Activated CD4-positive, alpha-beta T cell treated with anti-CD3 and anti-CD28 coated beads for 24 hours (primary cell): ENCODE measurements at places on chromosomes 3 and 15.

DNA sequence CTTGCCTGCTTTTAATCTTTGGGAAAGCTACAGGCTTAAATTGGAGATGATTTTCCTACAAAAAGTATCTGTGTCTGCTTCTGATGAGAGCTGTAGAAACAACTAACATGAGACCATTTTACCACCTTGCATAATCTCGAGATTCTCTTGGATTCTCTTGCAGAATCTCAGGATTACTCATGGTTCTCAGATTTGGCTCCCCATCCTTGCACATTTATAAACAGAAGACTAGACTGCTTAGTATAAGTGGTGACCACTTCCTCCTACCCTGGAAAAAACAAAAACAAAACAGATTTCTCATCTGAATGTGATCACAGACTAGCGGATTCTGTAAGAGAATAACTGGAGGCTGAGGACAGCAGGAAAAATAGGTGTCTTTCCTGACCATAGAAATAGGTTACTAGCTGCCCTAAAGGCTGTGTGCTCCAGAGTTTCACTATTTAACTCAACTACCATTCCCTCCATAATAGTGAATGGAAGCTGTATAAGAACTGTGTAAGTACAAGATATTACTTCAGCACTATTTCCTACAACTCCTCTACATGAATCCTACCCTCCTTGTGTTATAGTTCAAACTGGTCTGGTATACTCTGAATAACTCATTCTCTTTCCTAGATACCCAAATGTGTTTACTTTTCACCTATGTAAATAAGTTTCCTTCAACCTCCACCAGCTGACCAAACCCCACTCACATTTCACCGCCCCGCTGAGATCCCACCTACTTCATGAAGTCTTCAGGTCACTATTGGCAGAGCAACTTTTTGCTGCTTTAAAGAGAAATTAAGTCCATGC lies 122.2 kb upstream of the C2CD4B start:
- no peak for DNase-seq

DNA sequence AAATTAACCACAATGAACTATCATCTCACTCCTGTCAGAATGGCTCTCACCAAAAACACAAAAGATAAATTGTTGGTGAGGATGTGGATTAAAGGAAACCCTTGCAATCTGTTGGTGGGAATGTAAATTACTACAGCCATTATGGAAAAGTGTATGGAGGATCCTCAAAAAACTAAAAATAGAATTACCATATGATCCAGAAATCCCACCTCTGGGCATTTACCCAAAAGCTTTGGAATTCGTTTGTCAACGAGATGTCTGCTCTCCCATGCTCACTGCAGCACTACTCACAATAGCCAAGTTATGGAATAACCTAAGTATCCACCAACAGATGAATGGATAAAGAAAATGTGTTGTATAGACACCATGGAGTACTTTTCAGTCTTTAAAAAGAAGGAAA lies 21.6 kb downstream of the FSIP1 start:
- no peak for DNase-seq

DNA sequence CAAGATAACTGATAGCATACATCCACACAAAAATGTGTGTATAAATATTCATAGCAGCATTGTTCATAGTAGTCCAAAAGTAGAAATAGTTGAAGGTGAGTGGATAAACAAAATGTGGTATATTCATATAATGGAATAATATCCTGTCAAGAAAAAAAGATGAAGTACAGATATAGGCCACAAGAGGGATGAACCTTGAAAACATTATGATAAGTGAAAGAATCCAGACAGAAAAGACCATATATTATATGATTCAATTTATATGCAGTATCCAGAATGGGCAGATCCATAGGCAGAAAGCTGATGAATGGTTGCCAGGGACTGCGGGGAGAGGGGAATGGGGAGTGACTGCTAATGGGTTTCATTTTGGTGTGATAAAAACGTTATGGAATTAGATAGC lies 54.3 kb upstream of the TNIK start:
- no peak for DNase-seq

GRCh38 chr3:71341721-71342120 lies 241.8 kb downstream of the FOXP1 start:
- no peak for DNase-seq

DNA sequence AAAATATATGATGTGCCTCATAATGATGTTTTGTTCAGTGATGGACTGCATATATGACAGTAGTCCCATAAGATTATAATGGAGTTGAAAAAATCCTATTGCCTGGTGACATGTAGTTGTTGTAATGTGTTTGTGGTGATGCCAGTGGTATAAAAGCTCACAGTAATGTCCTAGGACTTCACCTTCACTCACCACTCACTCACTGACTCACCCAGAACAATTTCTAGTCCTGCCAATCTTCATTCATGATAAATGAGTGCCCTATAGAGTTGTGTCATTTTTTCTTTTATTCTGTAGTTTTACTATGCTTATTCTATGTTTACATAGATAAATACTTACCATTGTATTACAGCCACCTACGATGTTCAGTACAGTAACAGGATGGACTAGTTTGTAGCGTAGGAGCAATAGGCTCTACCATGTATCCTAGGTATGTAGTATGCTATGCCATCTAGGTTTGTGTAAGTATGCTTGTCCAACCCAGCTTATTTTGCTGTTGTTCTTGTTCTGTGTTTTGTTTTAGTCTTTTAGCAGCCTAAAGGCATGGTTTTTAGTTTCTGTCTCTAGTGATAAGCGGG lies 88.5 kb upstream of the LRRFIP2 start:
- no peak for DNase-seq

- no peak for DNase-seq
Measured at GRCh38 chr15:79067072-79067833, 23.3 kb downstream of the RASGRF1 start.

- no peak for DNase-seq
Measured at GRCh38 chr3:42844412-42844713, 31.3 kb downstream of the CYP8B1 start.
